Mesothelial cell of epicardium (in vitro differentiated cells): ENCODE measurements at places on chromosomes 2 and 18.

DNA sequence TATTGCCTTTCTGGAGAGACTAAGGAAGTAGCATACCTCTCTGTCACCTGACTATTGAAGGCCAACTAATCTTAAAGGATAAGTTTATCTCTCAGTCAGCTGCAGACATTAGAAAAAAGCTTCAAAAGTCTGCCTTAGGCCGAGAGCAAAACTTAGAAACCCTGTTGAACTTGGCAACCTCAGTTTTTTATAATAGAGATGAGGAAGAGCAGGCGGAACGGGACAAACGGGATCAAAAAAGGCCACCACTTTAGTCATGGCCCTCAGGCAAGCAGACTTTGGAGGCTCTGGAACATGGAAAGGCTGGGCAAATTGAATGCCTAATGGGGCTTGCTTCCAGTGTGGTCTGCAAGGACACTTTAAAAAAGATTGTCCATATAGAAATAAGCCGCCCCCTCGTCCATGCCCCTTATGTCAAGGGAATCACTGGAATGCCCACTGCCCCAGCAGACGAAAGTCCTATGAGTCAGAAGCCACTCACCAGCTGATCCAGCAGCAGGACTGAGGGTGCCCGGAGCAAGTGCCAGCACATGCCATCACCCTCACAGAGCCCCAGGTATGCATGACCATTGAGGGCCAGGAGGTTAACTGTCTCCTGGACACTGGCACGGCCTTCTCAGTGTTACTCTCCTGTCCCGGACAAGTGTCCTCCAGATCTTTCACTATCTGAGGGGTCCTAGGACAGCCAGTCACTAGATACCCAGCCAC is 61.5 kb upstream of the FAM98A start:
- H3K36me3 ChIP-seq: no peaks in the 10 kb centered on the region
- no peak for DNase-seq
- H3K4me3 ChIP-seq: no peak overlapping the region
- H3K27ac ChIP-seq: no peak overlapping the region

DNA sequence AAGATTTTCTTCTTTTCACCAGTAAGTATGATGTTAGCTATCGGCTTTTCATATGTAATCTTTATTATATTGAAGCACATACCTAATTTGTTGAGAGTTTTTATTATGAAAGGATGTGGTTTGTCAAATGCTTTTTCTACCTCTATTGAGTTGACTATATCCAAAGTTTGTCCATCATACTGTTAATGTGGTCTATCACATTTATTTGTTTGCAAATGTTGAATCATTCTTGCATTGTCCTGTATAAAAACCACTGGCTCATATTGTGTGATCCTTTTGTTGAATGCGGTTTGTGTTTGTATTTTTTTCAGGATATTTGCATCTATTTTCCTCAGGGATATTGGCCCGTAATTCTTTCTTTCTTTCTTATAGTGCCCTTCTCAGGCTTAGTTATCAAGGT is 675.5 kb downstream of the NUP35 start:
- no peak overlapping the region for H3K4me3 ChIP-seq
- no peaks in the 10 kb centered on the region for H3K36me3 ChIP-seq
- DNase-seq: no peak
- no peaks in the 10 kb centered on the region for H3K27me3 ChIP-seq
- no peaks in the 10 kb centered on the region for H3K4me1 ChIP-seq

DNA sequence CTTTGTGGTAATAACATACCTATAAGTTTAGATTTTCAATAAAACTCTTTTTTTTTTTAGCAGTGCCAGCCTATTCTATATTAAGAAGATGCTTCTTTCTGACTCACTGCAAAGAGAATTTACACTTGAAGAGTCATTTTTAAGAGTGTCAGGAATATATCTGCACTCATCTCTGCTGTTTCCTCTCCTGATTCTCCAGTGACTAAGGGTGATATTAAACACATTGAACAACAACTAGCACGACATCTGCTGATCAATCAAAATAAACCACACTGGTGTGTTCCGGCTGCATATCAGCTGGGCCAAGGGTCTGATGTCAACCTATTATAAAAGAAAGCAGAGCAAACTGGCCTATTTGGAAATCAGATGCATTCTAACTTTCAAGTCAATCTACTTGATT is 15.0 kb downstream of the RAB27B start:
- no peaks in the 10 kb centered on the region for H3K4me1 ChIP-seq
- H3K27ac ChIP-seq: no peak overlapping the region
- H3K4me3 ChIP-seq: no peak overlapping the region
- no peaks in the 10 kb centered on the region for H3K27me3 ChIP-seq

- H3K4me3 ChIP-seq: no peak overlapping the region
- H3K27ac ChIP-seq: no peak overlapping the region
- H3K27me3 ChIP-seq: no peaks in the 10 kb centered on the region
- no peak for DNase-seq
These were observed 111.3 kb upstream of the MCFD2 start for GRCh38 chr2:47026748-47027534.

DNA sequence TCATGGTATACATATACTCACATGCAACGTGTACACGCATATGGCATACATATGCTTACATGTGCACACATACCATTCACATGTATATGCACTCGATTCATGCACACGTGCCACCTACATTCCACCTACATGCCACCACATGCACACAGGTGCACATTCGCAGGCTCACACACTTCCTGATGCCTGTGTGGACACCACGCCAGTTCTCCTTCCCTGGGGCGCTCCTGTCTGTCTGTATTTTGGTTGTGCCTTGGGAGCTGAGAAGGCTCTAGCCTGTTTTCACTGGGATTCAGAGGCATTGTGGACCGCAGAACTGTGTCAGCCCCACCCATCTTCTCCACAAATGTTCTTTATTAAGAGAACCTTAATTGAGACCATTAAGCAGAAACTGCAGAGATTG is 96.6 kb upstream of the CTDP1 start:
- no peaks in the 10 kb centered on the region for H3K36me3 ChIP-seq
- H3K4me3 ChIP-seq: no peak overlapping the region
- H3K4me1 ChIP-seq: peaks cover 5% of the 10 kb centered on the region
- no peak for DNase-seq

DNA sequence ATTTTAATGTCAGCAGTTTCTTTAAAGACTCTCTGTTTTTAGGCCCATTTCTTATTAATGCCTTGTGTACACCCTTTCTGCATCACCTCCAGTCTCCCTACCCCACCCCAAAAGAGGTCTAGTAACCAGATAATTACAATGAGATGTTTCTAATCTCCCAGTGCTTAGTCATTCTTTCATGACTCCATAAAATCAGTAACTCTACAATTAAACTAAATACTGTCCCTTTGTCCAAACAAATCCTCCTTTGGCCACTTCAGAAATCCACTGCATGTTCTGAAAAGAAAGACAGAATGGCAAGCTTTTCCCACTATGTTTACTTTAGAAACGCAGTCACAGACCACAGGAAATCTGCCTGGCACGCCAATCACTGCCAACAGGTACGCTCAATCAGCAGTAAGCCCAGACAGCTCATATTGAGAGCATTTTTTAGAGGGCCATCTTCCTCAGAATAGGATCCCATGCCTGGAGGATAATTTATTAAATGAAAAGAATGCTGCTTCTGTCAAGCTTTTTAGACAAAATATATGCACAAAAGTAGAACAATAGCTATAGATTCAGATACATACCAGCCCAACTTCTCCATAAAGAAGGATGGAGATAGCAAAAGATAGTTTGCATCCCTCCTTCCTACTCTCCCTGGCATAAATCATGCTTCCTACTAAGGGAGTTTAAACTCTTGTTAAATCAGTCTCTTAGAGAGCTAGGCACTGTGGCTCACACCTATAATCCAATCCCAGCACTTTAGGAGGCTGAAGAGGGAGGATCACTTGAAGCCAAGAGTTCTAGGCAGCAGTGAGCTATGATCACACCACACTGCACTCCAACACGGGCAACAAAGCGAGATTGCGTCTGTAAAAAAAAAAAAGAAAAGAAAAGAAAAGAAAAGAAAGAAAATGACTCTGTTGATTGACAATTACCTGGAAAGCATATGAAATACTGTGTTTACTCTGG is 14.6 kb downstream of the CLASP1 start:
- peak overlapping the region; percentile 51 for H3K27ac ChIP-seq
- H3K4me3 ChIP-seq: no peak overlapping the region
- DNase-seq: no peak

DNA sequence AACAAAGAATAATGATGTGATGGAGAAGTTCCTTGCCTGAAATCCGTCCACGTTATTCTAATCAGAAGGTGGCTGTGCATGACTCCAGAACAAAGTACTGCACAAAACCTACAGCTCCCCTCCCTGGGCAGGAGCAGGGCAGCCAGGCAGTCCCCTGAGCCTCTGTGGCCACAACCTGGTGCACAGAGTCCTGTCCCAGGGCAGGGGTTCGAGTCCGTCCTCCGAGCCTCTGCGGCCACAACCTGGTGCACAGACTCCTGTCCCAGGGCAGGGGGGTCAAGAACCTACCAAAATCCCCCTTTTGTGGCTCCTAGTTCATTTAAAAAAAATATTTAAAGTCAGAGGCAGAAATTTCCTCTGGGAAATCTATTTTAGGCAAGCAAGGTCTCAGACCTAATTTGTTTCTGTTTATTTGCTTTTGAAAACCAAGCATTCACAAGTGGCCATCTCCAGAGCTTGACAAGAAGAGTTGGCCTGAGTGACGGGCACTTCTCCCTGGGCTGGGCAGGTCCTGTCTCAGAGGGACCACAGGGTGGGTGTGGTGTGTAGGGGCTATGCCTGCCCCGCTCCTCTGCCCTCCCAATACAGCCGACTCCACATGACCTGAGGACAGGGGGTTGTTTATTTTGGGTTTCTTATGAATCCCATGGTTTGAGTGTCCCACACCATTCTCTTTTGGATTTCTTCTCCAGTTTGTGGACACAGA is 255.9 kb upstream of the PXDN start:
- H3K4me1 ChIP-seq: no peaks in the 10 kb centered on the region
- H3K27me3 ChIP-seq: peaks cover 17% of the 10 kb centered on the region
- H3K27ac ChIP-seq: no peak overlapping the region
- H3K36me3 ChIP-seq: no peaks in the 10 kb centered on the region

DNA sequence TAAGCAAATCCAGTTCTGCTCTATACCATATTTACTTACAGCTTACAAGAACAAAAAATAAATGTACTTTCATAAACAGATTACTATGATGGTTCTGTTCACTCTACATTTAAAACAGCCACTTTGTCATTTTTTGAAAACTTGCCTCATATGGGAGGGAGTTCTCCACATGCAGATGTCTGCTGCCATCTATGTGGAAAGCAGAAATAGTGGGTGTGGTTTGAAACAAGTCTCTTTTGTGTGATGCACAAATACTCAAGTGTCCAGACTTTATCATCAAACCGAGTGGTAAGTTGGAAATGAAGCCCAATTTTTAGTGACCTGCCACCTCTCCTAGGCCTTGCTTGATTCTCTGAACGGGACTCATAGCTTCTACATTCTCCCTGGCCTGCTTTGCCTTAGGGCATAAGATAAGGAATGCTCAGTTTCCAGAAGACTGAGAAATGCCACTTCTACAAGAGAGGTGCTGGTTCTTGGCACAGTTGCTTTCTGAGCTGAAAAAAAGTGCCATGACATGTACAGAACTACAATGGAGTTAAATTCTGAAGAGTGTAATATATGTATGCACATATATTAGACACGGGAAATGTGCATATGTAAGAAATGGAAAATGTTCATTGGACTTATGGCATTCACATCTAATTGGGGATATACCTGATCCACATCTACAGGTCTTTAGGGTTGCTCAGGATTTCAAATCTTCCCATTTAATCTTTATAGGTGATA is 221.0 kb downstream of the SLC8A1 start:
- peaks cover 10% of the 10 kb centered on the region for H3K4me1 ChIP-seq
- H3K27ac ChIP-seq: no peak overlapping the region
- no peak for DNase-seq
- H3K36me3 ChIP-seq: no peaks in the 10 kb centered on the region

- H3K27me3 ChIP-seq: no peaks in the 10 kb centered on the region
- no peak overlapping the region for H3K27ac ChIP-seq
- no peak for DNase-seq
- H3K36me3 ChIP-seq: peaks cover 3% of the 10 kb centered on the region
- peaks cover 1% of the 10 kb centered on the region for H3K4me1 ChIP-seq
These were observed 96.2 kb downstream of the PDE1A start for GRCh38 chr2:182330451-182331305.

DNA sequence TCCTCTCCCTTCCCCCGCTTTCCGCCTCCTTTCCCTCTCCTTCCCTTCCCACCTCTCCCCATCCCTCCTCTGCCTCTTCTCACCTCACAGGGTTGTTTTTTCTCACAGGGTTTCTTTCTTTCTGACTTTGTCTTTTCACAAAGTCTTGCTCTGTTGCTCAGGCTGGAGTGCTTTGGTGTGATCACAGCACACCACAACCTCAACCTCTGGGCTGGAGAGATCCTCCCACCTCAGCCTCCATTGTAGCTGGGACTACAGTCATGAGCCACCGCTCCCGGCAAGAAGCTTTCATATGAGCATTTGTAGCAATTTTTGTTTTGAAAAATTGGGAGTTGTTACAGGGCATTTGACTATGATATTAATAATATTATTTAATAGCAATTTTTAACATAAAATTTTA is 32.9 kb downstream of the ACSL3 start:
- no peaks in the 10 kb centered on the region for H3K27me3 ChIP-seq
- no peak overlapping the region for H3K27ac ChIP-seq
- no peak overlapping the region for H3K4me3 ChIP-seq
- peaks cover 9% of the 10 kb centered on the region for H3K36me3 ChIP-seq

- no peaks in the 10 kb centered on the region for H3K4me1 ChIP-seq
- H3K4me3 ChIP-seq: no peak overlapping the region
- no peaks in the 10 kb centered on the region for H3K36me3 ChIP-seq
- DNase-seq: no peak
These were observed 45.4 kb downstream of the RABL2A start for GRCh38 chr2:113672326-113672932.

DNA sequence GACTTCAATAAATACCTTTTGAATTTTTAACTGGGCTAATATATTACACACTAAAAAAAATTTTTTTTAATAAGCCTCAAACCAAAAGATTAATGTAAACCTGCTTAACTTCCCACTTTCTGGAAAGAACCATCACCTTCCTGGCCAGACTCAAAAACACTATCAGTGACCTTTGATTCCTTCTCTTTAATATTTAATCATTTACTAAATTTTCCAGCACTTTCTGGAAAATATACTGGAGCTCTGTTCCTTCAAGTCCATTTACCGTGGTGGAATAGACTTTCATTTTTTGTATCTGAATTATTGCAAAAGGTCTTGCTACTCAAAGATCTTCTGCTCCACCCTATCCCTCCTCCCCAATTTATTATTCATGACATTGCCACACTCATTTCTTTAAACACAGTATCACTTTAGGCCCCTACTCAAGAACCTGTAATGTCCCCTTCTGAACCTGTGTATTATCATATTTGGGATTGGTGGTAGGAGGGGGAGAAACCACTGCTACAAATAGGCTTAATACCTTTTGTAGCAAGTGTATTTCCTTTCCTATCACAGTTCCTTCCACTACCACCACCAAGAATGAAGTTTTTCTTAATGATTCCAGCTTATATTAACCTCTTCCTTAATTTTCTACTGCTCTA is 7.4 kb downstream of the PPP4R3B start:
- DNase-seq: no peak
- H3K27me3 ChIP-seq: no peaks in the 10 kb centered on the region
- H3K27ac ChIP-seq: peak overlapping the region; percentile 35
- H3K4me3 ChIP-seq: no peak overlapping the region

GRCh38 chr18:6885006-6885481 is 155.5 kb downstream of the ARHGAP28 start:
- peak overlapping the region; percentile 33 for H3K4me3 ChIP-seq
- peak overlapping the region; percentile 99 for H3K27ac ChIP-seq
- peaks cover 54% of the 10 kb centered on the region for H3K4me1 ChIP-seq
- peaks cover 43% of the 10 kb centered on the region for H3K36me3 ChIP-seq

- no peak overlapping the region for H3K4me3 ChIP-seq
- no peaks in the 10 kb centered on the region for H3K27me3 ChIP-seq
- H3K36me3 ChIP-seq: peaks cover 2% of the 10 kb centered on the region
These were observed 337.5 kb downstream of the GULP1 start for GRCh38 chr2:188628989-188629752.
